ENCODE measurements at places on chromosomes 1 and 21.

DNA sequence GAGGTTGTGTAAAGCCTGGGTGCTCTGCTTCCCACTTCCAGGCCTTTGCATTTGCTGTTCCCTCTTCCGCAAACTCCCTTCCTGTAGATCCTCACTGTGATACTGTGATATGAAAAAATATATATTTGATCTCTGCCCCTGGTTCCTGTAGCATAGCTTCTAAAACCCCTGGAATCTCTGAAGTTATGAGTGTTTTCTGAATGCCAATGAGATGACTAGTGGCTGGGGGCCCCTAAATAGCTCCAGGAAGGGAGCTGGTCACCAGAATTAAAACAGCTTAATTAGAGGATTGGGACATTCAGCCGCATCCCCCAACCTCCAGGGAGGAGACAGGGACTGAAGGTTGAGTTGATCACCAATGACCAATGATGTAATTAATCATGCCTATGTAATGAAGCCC lies 21.9 kb downstream of the DUSP10 start:
- no peak for DNase-seq

DNA sequence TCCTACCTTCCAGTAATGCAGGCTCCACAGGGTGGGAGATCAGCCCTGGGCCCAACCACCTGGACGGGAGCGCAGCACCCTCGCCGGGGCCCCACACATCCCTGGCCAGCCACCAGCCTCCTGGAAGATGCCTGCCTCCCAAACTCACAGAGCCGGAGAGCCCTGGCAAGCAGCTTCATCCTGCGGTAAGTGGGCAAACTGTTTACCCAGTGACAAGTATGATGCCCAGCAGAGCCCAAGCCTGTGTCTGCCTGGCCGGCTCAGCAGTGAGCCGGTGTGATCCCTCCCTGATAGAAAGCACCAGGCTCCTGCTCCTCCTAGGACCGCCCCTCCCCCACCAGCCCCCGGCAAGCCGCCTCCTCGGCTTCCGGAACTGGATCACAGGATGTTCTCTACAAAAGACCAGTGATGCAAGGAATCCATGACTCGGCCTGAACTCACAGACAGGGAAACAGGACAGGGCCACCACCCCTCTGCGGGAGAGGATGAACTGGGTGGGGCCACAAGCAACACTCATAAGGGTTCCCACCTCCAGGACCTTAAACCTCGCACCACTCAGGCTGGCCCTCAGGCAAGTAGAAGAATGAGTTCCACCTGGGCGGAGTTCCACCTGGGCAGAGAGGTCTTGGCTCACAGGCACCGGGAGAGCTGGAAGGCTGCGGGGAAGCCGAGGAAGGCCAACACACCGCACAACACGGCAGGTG lies 7.9 kb downstream of the ACOT7 start:
- DNase-seq, result peak; percentile 90

- peak; percentile 97 for DNase-seq
Observed at GRCh38 chr1:46446646-46447498, 42.8 kb upstream of the DMBX1 start.

DNA sequence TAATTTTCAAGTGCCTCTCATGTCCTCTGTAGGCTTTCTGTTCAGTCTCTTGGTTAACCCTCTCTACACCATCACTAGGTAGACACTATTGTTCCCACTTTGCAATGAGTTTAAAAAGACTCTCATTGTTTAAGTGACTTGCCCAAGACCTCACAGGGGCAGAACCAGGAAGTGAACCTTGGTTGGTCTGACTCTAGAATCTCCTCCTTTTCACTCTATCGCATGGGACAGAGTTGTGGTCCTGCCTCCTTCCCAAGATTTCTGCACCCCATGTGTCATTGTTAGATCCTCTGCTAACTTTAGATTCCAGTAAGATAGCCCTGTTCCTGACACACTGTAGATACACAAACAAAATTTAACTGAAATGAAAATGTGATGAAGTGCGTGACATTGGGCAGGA lies 481.7 kb upstream of the USP24 start:
- no peak for DNase-seq

DNA sequence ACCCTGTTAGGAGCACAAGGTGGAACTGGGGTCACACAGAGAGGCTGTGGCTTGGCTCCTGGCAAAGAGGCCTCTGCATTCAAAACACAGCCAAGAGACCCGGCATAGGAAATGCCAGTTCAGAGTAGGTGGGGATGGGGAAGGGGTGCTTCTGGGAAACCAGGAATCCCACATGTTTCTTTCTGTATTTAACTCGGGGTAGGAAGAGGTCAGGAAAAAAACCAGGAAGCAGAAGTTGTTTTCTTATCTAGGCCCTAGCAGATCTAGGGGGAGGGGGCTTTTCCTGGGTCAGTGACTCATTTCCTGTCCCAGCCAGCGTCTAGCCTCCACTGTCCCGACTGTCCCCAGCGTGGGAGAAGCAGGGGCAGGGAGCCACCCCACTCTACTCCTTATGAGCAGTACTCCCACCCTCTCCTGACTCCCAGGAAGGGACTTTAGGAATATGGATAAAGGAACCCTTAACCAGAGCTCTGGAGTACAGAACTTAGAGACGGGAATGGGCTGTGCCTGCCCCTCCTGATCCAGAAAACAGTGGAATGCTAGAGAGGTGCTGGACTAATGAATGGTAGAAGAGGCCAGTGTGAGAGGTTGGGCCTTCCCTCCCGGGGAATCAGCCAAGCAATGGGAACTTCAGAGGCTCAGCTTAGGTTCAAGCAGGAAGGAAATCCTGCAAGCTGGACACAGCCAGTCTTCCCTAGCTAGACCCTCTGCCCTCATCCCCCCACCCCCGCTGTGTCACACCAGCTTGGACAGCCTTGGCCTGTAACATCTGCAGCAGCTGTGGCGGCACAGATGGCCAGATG lies 5.7 kb downstream of the FHL3 start:
- no peak for DNase-seq

GRCh38 chr1:114102136-114102535 lies 51.5 kb downstream of the SYT6 start:
- no peak for DNase-seq

GRCh38 chr21:33206771-33207281 lies 22.9 kb upstream of the IFNAR2 start:
- no peak for DNase-seq

DNA sequence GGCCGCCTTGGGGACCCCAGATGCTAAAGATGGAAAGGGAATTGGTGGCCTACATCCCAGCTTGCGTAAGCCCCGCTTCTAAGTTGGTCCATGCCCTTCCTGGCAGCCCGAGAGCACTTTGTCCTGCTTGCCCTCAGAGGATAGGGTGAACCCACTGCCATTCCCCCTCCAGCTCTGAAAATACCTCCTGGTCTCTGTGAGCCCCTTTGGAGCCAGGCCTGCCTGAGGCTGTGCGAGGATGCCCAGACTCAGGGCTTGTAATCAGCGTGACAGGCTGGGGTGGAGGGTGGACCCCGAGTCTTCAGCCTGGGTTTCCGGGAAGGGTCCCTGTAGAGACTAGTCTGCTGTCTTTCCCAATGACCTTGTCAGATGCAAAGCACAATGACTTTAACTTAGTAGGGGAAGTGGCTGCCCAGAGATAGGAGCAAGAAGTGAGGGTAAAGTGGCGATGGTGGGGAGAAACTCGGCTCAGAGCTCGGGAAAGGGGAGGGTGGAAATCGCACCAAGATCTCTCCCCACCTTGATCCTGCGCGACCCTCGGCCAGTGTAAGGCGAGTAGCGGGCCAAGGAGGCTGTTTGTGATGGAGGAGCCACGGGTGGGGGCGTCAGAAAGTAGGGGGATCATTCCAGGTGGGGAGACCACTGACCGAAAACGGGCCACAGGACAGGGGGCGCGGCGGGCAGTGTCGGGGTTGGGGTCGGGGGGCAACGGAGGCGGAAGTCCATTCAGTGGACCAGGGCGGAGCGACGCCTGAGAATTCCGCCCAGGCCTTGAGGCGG lies 2.7 kb upstream of the HES3 start:
- DNase-seq, result no peak

DNA sequence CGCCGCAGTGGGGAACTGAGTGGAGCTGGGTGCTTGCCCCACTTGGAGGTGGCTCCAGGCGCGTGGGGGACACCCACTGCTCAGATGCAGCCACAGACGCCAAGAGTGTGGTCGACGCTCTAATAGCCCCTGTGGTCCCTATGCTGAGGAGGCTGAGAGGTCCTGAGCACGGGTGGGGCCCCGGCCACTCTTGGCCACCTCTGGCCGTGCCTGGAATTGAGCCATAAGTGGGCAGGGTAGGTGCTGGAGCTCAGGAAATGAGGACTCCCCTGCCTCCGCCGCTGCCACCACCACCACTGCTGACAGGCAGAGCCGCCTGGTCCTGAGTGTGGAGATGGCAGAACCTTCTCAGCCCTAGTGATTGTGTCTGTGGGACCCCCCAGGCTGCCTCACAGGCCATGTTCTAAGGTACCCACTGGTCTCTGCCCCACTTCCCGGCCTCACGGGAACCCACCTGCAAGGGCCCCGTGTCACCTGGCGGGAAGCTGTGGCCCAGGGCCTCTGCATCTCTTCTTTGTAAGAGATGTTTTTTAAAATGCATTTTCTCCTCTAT lies 34.6 kb upstream of the DIP2A start:
- no peak for DNase-seq

DNA sequence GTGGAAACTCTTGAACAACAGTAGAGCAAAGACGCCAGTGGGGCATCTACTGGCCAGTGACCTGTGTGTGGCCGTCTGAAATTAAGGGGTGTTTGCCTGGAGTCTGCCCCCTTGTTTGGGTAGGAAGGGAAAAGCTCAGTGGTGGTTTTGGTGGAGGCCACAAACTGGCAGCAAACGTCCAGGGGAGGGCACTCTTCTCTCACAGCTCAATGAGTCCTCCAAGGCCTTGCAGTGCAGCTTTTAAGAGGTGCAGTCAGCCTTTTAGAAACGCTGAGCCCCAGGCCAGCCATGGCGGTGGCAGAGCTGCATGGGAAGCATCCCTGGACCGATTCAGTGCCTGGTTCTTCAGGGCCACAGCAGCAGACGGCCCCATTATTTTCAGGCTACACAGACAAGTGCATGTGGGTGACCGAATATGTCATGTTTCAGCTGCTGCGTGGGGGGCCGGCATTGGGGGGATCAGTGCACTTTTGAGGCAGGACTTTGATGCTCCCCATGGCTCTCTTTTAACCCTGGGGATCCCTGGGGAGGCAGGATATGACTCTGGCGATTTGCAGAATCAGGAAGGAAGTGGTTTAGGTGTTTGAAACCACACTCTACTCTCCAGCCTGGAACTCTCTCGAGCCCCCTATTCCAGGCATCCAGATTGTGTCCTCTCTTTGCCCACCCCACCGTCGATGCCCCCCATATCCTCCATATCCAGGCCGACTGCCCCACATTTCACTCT lies 414.0 kb downstream of the PRDM2 start:
- DNase-seq, result peak; percentile 80

DNA sequence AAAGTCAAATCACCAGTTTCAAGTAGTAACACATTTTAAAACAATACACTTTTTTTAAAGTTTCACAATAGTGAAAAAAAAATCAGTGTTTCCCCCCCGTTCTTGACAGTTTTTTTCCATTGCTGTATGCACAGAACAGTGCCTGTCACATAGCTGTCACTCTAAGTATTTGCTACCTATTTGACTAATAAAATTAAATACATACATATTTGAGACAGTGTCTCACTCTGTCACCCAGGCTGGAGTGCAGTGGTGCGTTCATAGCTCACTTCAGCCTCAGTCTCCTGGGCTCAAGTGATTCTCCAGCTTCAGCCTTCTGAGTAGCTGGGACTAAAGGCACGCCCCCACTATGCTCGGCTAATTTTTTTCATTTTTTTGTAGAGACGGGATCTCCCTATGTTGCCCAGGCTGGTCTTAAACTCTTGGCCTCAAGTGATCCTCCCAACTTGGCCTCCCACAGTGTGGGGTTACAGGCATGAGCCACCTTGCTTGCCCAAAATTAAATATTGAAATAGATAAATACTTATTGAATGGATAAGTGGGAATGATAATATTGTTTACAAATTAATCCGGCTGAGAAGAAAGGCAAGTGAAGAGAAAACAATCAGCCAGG lies 12.6 kb upstream of the RHBG start:
- no peak for DNase-seq

DNA sequence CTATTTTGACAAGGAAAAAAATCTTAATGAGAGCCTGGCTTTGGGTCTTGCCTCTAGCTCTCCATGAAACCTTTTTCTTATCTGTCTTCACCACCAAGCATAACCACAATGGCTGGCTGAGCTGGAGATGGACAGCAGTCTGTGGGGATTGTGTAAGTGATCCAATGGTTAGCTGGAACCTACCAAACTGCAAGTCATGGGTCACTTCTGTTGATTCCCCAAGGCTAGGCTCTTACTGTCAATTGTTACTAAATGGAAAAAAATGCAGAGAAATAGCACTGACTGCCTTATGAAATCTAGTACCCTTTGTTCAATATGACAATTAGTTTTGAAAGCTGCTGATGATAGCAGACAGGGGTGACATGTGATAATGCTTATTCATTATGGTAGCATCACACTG lies 359.0 kb downstream of the ST6GALNAC3 start:
- DNase-seq, result no peak

DNA sequence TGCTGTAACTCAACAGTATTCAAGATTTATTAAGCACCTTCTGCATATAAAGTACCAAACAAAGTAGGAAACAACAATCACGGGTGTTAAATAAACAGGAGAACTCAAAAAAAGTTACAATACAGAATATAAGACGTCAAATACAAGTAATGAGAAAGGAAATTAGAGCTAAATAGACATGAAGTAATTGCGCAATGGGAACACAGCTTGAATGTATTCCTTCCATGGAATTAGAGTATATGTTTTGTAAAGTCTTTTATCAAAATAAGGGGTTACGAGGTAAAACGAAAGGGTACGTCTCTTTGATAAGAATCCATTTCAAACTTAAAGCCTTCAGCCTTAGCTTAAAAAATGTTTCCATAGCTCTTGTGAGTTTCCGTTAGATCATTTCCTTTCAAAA lies 109.1 kb downstream of the SPATA6 start:
- no peak for DNase-seq

DNA sequence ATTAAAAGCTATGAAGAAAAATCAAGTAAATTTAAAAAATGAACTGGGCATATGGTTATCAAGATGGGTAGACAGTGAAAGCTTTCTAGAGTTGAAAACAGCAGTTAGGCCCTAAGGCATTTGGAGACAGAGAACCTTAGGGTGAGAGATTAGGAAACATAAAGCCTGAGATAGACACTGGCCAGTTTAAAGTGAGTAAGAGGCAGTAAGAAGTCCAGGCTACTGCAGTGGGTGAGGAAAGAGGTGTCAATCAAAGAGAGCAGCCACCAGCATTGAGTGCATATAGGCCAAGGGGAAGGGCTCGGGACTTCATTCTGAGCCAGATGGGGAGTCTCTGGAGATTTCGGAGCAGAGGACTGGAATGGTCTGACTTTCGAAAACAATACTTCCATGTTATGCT lies 1360.5 kb upstream of the ADGRL4 start:
- DNase-seq, result no peak

DNA sequence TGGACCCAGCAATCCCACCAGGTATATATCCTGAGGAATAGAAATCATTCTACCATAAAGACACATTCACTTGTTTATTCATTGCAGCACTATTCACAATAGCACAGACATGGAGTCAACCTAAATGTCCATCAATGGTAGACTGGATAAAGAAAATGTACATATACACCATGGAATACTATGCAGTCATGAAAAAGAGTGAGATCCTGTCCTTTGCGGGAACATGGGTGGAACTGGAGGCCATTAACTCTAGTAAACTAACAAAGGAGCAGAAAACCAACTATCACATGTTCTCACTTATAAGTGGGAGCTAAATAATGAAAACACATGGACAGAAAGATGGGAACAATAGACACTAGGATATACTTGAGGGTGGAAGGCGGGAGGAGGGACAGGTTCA lies 36.1 kb upstream of the PRKACB start:
- DNase-seq, result no peak

- DNase-seq, result no peak
Observed at GRCh38 chr1:93730621-93731020, 49.0 kb upstream of the BCAR3 start.

GRCh38 chr1:149928401-149928724 lies 760 bp upstream of the SF3B4 start:
- DNase-seq, result no peak

GRCh38 chr21:42269386-42269785 lies 45.8 kb downstream of the TFF3 start:
- no peak for DNase-seq

All from WTC11 (cell line).